ENCODE measurements at places on chromosomes 11 and 22.

- H3K27me3 ChIP-seq, result no peaks in the 10 kb centered on the region
- H3K27ac ChIP-seq, result peak overlapping the region; percentile 98
- peaks cover 38% of the 10 kb centered on the region for H3K4me1 ChIP-seq
- H3K36me3 ChIP-seq, result peaks cover 30% of the 10 kb centered on the region
Measured at GRCh38 chr11:59668188-59668949, 468 bp downstream of the PATL1 start.

DNA sequence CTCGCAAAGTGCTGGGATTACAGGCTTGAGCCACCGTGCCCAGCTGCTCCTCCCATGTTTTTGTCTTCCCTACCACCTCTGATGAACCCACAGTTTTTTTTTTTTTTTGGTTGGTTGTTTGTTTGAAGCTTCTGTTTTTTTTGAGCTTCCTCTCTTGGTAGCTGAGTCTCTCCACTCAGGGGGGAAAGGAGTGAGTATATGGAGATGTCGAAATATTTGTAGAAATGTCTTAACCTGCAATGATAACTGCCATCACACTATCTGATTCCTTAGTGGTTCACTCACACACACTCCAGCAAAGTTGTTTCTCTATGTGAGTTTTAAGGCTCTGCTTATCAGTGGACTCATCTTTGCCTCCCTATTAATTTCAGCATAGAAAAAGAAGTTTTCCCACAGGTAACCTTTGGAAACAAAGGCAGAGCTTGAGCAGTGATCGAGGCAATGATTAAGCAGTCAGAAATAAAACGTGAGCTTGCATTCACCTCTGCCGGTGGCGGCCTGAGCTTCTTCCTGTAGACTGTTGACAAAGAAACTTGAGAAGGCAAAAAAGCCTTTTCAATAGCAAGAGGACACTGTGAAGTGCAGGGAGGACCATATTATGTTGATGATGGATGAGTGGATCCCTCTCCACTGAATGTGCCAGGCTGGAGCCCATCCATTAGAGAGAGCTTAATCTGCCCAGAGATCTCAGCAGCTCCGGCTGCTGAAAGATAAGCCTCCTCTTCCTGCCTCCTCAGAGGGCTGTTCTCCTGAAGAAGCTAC, 29.0 kb upstream of the RASSF10 start:
- no peak for DNase-seq
- H3K4me1 ChIP-seq, result no peaks in the 10 kb centered on the region
- H3K4me3 ChIP-seq, result no peak overlapping the region
- no peaks in the 10 kb centered on the region for H3K36me3 ChIP-seq

- no peaks in the 10 kb centered on the region for H3K36me3 ChIP-seq
- no peaks in the 10 kb centered on the region for H3K4me1 ChIP-seq
- H3K27ac ChIP-seq, result no peak overlapping the region
- H3K4me3 ChIP-seq, result no peak overlapping the region
- peaks cover 31% of the 10 kb centered on the region for H3K27me3 ChIP-seq
Measured at GRCh38 chr22:45278125-45278524, 6.6 kb upstream of the UPK3A start.

GRCh38 chr11:117908959-117909610, 20.1 kb downstream of the TMPRSS13 start:
- no peaks in the 10 kb centered on the region for H3K36me3 ChIP-seq
- H3K27me3 ChIP-seq, result no peaks in the 10 kb centered on the region
- no peak overlapping the region for H3K4me3 ChIP-seq
